NB4 (cell line): ENCODE measurements at places on chromosomes 5 and 9.

DNA sequence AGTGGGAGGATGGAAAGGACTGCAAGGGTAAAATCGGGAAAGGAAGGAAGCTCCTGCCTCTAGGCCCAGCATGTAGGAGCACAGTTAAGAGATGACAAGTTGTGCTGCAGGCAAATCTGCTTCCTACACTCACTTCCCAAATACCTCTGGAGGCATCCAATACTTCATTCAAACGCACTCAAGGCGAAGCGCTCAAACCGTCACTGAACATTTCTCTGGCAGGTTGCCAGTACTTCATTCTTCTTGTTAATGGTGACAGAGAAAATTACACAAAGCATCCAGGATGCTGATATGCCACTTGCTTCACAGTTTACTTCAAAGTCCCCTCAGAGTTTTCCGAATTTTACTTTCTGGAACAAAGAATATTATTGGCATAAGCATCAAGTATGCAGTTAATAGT lies 59.8 kb downstream of the NREP start:
- no peak for DNase-seq

GRCh38 chr9:106799152-106799551 lies 63.8 kb upstream of the ZNF462 start:
- no peak for DNase-seq

DNA sequence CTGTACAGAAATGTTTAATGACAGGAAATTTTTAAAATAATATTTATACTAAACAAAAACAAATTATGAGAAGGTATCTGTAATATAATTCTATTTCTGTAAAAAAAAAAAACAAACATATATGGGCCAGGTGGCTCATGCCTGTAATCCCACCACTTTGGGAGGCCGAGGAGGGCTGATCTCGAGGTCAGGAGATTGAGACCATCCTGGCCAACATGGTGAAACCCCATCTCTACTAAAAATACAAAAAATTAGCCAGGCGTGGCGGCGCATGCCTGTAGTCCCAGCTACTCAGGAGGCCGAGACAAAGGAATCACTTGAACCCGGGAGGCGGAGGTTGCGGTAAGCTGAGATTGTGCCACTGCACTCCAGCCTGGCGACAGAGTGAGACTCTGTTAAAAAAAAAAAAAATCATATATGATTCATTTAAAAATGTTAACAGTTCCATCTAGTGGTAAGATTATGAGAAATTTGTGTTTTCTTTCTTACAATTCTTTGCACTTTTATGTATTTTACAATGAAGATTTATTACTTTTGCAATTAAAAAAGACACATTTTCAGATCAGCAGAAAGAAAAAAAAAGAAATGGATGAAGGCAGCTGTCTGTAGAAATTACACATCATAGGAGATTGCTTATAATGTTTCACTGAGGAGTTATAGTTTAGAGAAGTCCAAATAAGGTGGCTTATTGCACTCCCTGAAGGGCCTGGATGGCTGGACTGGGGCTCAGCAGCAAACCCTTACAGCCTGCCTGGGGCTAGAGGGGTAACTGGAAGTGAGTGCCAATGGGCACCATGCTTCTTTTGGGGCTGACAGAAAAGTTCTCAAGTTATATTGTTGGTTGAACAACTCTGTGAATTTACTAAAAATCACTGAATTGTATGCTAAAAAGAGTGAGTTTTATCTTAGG lies 20.3 kb downstream of the C9orf153 start:
- no peak for DNase-seq

- DNase-seq: no peak
Measured at GRCh38 chr9:78502566-78502965, 205.6 kb downstream of the PSAT1 start.

DNA sequence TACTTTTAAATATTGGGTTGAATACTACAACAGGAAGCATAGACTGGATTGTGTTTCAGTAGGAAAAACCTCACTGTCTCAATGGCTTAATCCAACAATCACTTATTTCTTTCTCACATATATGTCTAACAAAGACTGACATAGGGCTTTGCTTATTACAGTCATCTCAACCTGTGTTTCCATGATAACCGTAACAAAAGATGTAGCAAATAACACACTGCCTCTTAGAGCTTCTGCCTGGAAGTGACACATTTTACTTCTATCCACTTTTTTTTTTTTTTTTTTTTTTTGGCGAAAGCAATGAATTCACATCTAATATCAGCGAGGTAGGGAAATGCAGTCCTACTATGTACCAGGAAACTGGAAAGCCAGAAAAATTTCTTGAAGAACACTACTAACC lies 204.9 kb upstream of the CDKN2B start:
- no peak for DNase-seq

GRCh38 chr5:14503681-14504331 lies 77.8 kb upstream of the OTULINL start:
- DNase-seq: no peak

GRCh38 chr5:143354025-143354424 lies 49.5 kb downstream of the NR3C1 start:
- no peak for DNase-seq

DNA sequence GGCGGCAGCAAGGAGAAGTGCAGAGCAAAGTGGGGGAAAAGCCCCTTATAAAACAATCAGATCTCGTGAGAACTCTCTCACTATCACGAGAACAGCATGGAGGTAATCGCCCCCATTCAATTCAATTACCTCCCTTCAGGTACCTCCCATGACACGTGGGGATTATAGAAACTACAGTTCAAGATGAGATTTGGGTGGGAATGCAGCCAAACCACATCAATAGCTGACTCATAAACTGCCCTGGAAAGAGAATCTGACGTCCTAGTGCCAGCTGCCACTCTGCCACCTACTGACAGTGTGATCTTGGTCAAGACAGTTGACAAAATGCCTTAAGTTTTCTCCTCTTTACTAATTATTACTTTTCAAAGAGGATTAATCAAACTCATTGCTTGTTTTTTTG lies 128.3 kb downstream of the GPBP1 start:
- DNase-seq: peak; percentile 34

DNA sequence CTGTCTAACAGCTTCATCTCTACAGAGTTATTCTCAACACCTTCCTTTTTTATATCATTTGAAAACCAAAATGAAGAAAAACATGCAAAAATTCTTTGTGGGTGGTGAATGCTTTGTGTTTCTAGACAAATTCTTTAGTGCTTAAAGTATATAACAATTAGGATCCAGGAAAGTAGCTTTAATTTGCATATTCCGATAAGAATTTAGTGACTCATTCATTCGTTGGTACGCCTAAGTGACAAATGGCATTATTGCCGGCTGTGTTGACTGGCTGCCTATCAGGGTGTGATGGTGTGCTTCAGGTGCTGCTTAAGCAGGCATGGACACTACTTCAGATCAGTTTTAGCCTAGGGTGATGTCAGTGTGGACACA lies 35.2 kb downstream of the LMNB1 start:
- no peak for DNase-seq

DNA sequence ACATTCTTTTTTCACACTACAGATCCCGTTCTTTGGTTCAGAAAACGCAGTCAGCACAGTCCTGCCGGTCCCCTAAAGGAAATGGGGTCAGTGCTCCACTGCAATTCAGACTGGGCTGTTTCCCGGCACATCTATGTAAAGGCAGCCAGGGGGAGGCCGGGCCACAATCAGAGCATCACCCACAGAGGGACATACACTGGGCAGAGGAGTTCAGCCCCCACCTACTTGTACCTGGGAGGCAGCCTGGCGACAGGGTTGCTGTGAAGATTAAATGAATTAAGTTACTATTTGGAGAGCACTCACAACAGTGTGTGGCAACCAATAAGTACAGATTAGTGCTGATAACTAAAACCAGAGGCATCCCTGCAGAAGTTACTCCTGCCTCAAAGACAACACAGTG lies 4.5 kb downstream of the PTPN3 start:
- no peak for DNase-seq

GRCh38 chr5:68332080-68332451 lies 116.5 kb downstream of the PIK3R1 start:
- peak; percentile 16 for DNase-seq
